OCI-LY7 (cell line): ENCODE measurements at places on chromosomes 1 and 21.

- no peak for DNase-seq
Measured at GRCh38 chr21:44424608-44425306, 30.6 kb upstream of the LRRC3 start.

GRCh38 chr1:108832929-108833328 lies 24.0 kb downstream of the AKNAD1 start:
- DNase-seq, result no peak

DNA sequence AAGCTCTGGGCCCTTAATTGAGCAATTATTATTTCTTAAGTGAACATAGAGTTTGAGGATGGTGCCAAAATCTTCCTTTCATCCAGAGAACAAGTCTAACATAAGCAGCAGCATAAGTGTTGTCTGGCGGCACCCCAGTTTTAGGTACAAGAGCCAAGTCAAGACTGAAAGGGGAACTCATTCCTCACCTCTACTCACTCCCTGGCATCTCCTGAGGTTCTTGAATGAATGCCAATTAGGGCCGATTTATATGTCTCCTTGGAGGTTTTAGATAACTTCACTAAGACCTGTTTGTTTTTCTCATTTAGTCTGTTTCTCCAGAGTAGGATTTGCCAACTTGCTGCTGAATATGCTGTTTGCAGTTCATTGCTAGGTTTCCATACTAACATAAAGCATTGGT lies 42.6 kb upstream of the ADGRL2 start:
- no peak for DNase-seq

GRCh38 chr1:245412306-245412705 lies 257.5 kb downstream of the KIF26B start:
- no peak for DNase-seq
